ENCODE measurements at places on chromosomes 4 and X.

DNA sequence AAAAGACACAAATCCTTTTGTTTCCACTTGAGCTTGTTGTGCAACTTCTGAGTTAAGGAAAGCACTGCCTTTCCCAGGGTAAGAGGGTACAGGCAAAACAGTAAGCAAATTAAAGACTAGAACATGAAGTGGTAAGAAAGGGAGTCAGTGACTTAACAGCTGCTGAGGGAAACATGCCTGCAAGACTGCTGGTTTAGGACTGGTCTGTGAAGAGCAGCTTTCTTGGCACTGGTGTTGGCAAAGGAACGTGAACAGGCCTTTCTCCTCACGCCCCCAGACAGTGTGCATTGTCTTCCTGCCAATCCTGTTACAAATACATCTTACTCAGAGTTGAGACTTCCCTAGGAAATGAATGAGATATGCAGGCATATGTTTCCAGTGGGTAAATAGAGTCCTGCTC is 2.6 kb downstream of the LHFPL1 start:
- no peak for DNase-seq

DNA sequence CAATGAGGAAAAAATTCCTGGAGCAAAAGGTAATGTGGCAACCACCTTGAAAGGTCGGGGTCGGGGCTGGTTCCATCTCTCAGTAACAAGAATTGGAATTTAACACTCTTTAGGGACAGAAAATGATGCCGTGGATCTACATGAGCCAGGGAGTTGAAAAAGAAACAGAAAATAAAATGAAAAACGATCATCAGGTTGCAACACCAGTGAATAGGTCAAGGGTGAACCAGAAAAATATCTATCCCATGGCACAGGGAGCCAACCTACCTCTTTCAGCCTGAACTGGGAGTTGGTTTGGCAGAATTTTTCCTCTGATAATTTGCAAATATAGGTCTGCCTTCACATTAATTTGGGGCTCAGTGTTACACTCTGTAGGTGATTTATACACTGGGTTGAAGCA is 93.7 kb downstream of the C4orf33 start:
- no peak for DNase-seq

GRCh38 chrX:9862525-9862924 is 76.3 kb downstream of the SHROOM2 start:
- DNase-seq = no peak

- DNase-seq = peak; percentile 79
Observed at GRCh38 chr4:89307446-89308160, at the start of gene GPRIN3. TSS of gene GPRIN3 (minus strand) at chr4:89307800. CDS start at chr4:89250110, 57,690 bp downstream.

GRCh38 chr4:108301545-108302251 is 133.0 kb upstream of the LEF1 start:
- no peak for DNase-seq
